Stimulated activated CD8-positive, alpha-beta memory T cell treated with anti-CD3 and anti-CD28 coated beads, Interleukin-2, amount 100 ng/mL, for 1 hour (primary cell): ENCODE measurements at places on chromosomes 4 and X.

DNA sequence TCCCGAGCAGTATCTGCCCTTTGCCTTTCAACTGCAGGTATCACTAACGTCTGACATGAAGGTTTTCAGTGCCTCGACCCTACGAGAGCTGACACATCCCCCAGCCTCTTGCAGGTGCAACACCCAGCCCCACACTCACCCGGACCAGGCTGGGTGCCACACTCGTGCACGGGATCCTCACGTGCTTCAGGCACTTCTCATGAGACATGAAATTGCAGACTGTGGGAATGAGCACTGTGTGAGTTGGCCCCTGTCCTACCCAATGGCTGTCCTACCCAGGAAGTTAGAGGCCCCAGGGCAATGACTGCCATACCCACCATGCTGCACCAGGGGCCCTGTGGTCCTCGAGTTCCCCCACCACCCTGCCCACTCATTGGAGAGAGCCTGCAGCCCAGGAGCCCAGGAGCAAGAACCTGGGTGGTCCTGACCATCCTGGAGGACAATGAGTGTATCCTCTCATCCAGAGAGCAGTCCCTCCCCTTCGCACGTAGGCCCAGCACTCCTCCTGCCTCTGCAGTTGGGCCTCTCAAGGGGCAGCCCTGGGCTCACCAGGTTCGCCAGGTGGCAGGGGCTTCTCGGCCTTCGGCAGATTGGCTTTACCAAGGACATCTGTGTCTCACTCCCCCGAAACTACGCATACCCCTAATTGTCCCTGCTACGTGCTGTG lies 2.4 kb downstream of the DGKQ start:
- no peak for DNase-seq

DNA sequence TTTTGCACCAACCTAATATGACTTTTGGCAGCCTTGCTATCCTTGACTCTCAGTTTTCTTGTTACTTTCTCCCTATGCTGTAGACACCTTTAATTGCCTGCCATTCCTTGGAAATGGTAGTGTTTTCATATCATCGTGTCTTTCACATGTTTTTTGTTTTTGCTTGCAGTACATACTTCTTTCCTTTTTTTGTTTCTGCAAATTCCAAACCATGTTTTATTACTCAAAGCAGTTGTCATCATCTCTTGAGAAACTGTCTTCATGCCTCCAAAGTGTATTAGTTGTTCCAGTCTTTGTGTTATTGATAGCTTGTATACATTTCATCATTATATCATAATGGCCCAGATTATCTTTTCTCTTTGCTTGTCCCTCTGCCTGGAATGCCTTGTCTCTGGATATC lies 57.1 kb downstream of the PDLIM5 start:
- no peak for DNase-seq

GRCh38 chr4:26360864-26361263 lies 40.0 kb downstream of the RBPJ start:
- no peak for DNase-seq

DNA sequence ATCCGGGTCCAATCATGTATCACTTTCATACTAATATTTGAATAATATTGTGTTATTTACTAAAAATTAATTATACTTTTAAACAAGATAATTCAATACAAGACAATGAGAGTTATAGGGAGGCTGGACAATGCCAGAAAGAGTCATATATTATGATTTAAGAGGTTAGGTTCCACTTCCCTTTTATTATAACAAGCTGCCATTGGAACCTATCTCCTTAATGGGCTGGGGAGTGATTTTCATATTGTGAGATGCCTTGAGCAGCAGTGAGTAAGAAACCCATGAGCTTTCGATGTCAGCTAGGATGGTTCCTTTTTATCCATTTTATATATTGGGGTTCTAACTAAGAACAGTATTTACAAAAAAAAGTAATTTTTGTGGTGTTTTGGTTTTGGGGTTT lies 91.8 kb downstream of the MAB21L2 start:
- DNase-seq: no peak

DNA sequence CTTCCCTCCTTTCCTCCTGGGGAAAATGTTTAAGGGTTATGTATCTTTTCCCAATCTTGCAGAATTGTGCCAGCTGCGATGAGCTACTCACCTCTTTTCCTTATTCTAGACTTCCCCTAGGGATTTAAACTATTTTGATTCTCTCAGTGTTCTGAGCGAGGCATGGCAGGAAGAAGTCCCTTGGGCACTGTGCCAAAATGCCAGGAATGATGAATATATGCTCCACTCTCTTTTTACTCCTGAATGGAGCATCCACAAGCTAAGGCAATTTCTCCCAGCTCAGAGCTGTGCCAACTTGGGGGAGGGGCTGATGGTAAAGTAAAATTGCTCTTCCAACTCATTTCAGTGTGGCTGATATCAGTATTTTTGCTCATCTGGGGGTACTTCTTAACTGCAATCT lies 4.0 kb upstream of the C4orf17 start:
- DNase-seq: no peak

GRCh38 chr4:57147335-57148060 lies 37.3 kb upstream of the IGFBP7 start:
- DNase-seq: no peak

DNA sequence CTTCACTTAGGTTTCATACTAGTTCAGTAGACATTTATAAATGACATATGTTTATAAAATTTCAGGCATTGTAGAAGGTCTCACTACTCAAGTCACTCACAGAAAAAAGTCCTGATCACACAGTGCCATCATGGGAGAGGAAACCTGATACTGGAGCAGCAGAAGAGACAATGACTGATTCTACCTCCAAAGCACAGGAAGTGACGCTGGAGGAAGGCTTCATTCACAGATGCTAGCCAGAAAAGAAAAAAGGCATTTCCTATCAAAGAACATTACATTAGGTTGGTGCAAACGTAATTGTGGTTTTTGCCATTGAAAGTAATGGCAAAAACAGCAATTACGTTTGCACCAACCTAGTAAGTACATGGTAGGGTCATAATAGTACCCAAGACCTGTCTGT lies 79.5 kb downstream of the RASGEF1B start:
- DNase-seq: no peak

GRCh38 chr4:46817806-46818205 lies 91.2 kb downstream of the COX7B2 start:
- DNase-seq: no peak

DNA sequence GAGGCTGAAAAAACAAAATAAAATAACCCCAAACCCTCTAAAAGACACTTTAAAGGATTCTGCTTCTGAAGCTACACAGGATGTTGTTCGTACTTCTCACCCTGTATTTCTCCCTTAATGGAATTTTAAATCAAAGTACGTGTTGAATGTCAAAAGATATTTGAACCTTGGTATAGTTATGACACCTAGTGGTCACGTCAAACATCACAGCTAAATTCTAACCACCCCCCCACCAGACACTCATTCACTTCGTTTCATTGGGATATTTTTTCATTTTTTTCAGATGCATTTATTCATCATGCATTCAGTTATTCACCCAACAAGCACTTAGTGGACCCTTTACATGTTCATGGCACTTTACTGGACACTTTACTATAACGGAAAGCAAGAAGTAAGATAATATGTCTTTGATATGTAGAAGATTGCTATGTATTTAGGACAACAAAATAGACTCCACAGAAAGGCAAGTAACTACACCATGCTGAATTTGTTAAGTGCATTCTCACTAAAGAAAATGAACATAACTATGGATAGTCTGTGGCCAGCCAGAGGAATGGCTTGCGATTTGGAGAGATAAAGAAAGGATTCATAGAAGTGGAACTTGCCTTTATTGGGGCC lies 62.5 kb upstream of the GPR174 start:
- no peak for DNase-seq

DNA sequence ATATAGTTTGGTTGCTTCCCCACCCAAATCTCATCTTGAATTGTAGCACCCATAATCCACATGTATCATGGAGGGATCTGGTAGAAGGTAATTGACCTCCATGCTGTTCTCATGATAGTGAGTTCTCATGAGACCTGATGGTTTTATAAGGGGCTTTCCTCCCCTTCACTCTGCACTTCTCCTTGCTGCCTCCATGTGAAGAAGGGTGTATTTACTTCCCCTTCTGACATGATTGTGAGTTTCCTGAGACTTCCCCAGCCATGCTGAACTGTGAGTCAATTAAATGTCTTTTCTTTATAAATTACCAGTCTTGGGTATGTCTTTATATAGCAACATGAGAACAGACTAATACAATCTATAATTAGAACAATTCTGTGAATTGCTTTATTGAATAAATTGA lies 11.9 kb upstream of the DCAF4L1 start:
- DNase-seq: no peak

GRCh38 chr4:152334931-152335330 lies 201.0 kb downstream of the FBXW7 start:
- no peak for DNase-seq

DNA sequence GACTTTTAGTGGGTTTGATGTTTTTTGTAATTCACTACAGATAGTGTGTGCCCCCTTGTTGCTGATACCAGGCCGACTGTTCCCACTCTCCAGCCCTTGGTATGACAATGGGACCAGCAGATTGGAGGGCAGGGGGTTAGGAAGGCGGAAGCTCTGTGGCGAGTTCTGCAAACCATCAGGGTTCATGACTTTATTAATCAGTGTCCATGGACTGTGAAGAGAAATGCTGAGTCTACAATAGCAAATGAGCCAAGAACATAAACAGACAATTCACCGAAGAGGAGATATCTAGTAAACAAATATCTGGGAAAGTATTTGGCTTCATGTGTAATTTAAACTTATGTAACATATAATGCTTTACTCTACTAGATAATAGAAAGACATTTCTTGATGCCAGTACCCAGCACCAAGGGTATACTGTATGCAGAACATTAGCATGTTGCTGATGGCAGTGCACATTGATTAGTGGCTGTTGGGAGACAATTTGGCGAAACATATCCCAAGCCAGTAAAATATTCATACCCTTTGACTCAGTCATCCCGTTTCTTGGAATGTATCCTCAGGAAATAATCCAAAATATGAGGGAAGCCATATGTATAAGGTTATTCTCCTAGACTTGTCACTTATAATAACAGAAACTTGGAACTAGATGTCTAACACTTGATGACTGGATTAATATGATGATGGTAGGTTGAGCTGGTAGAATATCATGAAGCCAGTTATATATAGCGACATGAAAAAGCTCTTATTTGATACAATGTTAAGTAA lies 169.4 kb downstream of the PTTG2 start:
- no peak for DNase-seq

DNA sequence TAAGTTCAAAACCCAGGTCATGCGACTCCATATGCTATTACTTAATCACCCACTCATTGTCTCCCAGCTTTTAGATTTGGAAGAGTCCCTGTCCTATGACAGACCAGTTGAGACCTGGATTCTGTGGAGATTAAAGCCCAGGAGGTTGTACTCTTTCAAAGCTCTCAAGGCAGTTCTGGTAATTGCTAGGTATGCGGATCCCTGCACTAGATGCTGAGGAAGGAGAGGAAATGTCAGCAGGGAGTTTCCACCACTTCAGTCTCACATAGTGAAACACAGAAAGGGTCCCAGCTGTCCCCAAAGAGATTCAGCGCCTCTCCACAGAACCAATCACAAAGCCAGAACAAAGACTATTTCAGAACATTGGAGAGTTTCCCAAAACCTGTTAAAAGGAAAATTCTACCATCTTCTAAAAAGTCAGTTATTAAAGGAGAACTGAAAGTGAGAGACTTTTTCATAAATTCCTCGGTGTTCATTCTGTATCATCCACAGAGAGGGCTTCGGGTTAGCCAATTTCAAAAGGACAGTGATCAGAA lies 53.4 kb downstream of the IRF2 start:
- DNase-seq: no peak
